ENCODE measurements at places on chromosomes 3 and 15.

DNA sequence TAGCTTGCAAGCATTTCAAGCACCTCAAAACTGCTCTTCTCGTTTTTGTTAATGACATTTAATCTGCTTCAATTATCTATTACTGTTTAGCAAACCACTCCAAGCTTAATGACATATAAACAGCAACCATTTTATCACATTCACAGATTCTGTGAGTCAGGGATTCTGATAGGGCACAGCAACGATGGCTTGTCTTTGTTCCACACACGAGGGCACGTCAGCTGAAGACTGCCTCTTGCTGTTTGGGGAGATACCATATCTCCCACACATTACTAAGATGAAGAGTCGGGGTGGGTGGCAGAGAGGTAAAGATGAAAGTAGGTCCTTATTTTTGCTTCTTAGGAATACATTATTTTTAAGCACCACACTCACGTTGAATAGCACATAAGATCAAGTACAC lies 19.3 kb downstream of the CPOX start:
- no peak for DNase-seq

GRCh38 chr3:100993309-100993708 lies at the start of gene ABI3BP:
ABI3BP (minus strand) TSS chr3:100993421; CDS start chr3:100993384, 37 bp downstream.
- no peak for DNase-seq

DNA sequence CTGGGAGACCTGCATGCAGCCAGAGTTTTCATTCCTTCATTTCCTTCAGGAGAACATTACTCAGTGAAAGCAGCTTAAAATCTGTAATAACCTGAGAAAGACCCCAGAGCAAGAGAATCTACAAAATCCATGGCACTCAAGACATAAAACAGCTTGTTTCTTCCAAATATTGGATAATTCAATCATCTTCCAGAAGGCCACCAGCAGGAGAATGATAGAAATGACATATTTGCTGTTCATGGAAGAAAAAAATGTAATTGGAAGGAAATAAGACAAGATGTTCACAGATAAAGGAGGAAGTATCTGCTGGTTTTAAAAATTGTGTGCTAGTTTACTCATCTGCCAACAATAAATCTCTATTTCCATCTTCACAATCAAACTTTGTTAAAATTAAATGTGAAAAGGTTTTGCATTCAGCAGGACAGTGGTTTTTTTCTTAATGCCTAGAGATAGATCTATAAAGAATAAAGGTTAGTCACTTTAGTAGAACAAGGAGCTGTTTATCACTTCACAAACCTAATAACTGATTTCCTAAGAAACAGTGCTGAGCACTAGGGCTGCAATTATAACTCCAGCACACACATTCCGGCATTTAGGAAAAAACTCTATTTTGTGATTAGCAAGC lies 530.8 kb downstream of the NSUN3 start:
- DNase-seq = no peak

DNA sequence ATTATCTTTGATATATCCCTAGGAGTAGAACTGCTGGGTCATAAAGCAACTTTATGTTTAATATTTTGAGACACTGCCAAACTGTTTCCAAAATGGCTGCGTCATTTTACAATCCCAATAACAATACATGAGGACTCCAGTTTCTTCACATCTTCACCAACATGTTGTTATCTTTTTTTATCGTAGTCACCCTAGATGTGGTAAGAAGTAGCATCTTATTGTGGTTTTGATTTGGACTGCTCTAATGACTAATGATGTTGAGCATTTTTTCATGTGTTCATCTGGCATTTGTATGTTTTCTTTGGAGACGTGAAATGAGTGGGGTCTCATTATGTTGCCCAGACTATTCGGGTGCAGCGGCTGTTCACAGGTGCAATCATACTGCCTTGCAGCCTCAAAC lies 83.8 kb downstream of the MAP4 start:
- no peak for DNase-seq

DNA sequence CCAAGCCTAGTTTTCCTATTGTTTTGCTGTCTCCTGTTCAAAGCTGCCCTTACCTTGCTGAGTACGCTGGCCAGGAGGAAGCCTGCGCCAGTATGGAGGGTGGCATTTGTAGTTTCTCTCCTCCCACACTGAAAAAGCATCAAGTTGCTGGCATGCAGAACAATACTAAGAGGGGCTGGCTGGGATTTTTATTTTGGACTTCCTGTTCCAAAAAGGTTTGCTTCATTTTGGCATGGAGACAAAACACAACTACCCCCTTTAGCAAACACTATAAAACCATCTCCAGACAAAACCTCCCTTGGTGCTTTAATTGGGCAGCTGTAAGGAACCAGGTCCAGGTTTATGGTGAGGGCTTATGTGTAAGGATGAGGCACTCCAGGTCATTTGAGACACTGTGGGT lies 457.6 kb downstream of the PDCD6IP start:
- DNase-seq = no peak

GRCh38 chr3:128402319-128402718 lies 64.4 kb downstream of the DNAJB8 start:
- no peak for DNase-seq

DNA sequence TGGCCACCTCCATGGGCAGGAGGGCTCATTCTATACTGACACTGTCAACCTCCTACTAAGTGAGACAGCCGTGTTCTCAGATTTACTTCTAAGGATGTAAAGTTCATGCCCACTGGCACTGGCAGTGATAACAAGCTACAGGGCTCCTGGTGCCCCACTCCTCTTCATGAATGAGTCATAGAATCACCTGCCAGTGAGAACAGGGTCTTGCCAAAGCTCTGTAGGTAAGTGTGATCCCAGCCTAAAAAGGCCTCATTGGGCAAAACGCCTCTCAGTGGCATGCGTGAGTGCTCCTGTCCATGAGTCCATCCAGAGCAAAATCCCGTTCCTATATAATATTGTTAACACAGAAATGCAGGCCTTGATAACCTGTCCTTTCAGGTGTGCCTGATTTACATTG lies 17.4 kb downstream of the PXYLP1 start:
- DNase-seq = no peak

- no peak for DNase-seq
Measured at GRCh38 chr15:57541271-57541670, 50.4 kb upstream of the MYZAP start.

GRCh38 chr3:124882816-124883747 lies 4.1 kb downstream of the ITGB5 start:
- no peak for DNase-seq

- DNase-seq = no peak
Measured at GRCh38 chr3:157958457-157958856, 147.8 kb downstream of the SHOX2 start.

- DNase-seq = no peak
Measured at GRCh38 chr3:124784686-124785382, 54.6 kb downstream of the UMPS start.

DNA sequence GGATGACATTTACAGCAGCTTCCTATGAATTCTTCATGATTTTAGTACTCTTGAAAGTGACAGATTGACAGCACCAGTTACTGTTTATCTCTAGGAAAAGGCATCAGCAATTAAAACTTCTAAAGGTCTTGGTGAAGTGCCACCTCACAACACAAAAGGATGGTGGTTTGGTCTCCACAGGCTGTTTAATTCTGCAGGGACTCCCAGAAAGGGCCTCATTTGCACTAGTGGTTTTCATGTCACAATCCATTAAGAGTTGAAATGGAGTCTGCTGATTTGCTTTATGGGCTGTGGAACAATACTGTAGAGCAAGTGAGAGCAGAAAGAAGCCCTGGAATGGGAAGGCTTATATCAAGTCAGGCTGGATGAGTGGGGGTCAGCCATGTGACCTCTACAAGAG lies 225.3 kb upstream of the KCNMB2 start:
- DNase-seq = no peak

DNA sequence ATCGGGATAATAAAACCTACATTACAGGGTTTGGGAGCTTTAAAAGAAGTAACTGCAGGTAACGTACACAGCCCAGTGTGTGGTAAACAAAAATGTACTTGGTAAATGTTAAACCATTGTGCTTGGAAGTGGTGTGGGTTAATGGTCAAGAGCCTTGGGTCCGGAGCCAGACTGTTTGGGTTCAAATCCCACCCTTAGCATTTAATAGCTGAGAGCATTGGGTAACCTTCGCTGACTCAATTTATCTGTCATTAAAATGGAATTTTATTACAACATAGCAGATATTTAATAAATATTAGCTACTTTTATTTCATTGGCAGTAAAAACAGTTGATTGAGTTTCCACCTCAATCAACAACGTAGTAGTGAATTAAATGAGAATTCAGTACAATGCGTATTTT lies 1.5 kb downstream of the FSTL1 start:
- DNase-seq = no peak

DNA sequence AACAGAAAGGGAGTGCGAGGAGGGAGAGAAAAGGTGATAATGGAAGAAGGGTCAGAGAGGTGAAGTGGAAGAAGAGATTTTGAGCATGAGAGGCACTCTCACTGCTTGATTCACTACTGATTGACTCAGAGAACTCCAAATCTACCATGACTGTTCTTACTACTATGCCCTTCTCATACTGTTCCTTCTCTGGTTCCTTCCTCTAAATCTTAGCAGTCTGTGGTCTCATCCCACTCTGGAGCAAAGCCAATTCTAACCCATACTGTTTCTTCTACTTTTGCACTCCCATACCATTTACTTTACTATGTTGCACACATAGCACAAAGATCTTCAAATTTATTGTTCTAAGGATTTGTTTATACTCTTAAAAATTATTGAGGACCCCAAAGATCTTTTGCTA lies 100.8 kb downstream of the DTWD1 start:
- DNase-seq = no peak

GRCh38 chr15:60555806-60556205 lies 76.9 kb upstream of the ICE2 start:
- no peak for DNase-seq

GRCh38 chr3:149343951-149344350 lies 10.5 kb upstream of the TM4SF18 start:
- no peak for DNase-seq

- DNase-seq = no peak
Measured at GRCh38 chr3:127337911-127338531, 50.2 kb upstream of the PRR20G start.

GRCh38 chr3:50248387-50248786 lies 12.4 kb downstream of the GNAI2 start:
- DNase-seq = no peak

GRCh38 chr3:25292595-25292994 lies 135.5 kb upstream of the RARB start:
- no peak for DNase-seq

DNA sequence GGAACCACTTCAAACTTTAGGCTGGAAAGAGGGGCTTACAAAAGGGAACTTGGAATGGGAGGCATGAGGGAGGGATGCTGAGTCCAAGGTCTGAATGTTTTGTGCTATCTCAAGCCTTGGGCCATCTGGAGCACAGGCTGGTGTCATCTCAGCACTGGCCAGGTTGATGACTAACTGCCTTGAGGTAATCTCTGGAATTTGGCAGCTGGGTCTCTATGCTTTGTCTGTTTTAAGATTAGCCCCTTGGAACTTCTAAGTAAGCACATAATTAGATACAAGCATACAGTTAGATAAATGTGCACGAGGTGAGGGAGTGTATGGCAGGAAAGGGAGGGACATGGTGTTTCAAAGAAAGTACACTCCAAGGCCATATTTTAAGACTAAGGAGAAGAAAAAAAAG lies 252.4 kb upstream of the CCDC54 start:
- DNase-seq = no peak

GRCh38 chr3:179432021-179432420 lies 19.2 kb downstream of the GNB4 start:
- DNase-seq = peak; percentile 27

- DNase-seq = no peak
Measured at GRCh38 chr15:94470492-94470891, 239.1 kb downstream of the MCTP2 start.

DNA sequence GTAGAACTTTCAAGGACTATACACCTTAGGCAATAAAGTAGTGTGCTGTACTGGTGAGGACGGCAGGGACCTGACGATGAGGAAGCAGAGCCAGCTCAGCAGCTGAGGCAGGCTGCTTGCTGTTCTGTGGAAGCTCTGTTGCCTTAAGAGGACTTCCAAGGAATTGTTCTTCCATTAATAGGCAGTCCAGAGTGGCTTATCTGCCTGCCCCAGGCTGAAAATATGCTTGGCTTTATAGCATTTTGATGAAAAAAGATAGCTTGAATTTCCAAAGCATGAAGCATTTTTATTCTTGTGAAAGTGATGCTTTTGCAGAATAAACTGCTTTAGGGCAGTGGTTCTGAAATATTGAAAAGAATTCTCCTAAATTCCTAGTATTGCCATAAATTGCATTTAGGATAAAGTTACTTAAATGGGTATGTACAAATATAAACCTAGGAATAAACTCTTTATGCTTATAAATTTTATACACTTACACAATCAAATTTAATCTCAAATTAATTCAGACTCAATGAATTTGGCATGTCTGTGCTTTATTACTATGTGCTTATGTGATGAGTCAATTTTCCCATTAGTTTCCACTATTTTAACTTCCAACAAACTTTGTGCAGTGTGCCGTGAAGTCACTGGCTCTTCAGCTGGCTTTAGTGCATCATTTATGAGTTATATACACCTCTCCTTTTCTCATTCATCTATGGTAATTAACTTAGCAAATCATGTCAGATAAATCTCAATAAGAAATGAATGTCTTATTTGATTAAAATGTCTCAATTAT lies 231.0 kb upstream of the RASGRP1 start:
- no peak for DNase-seq

GRCh38 chr3:99586701-99587100 lies 51.7 kb upstream of the COL8A1 start:
- no peak for DNase-seq

- DNase-seq = no peak
Measured at GRCh38 chr3:51670053-51670822, 814 bp upstream of the TEX264 start.

DNA sequence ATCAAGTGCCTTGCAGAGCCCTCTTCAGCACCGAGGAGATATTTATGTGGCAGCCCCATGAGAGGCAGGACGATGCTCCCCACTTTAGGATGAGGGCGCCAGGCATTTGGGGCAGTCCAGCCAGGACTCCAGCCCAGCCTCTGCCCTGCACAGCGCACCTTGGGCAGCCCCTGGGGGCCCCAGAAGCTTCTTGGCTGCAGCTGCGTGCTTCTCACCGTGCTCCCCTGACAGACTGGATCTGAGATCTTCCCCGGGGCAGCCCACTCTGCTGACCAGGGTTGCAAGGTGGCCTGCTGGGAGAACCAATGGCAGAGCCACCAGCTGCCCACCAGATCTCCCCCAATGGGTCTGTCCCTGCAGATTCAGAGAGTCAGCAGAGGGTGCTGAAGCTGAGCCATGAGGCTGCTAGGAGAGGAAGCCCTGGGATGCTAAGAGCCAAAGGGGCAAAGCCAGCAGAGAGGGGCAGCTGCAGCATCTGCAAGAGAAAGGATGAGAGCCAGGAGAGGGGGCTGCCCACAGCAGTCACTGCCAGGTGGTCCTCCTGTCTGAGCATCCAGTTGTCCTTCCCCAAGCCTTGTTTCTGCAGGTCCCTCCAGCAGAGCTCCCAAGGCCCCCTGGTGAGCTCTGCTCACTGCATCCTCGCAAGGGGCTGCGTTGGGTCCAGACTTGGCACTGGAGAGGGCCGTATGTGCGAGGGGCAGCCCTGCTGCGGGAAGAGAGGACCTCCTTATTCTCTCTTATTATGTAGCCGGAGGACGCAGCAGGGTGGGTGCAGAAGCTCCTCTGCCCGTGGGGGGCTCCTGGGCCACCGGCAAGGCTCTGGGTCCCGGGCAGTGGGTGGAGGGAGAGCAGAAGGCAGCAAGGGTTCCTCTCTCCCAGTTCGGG lies 14.7 kb upstream of the KLF13 start:
- no peak for DNase-seq

All from midbrain (tissue), 1 donor.